Dorsolateral prefrontal cortex (tissue), 122 donors: ENCODE measurements at places on chromosomes 6 and 20.

DNA sequence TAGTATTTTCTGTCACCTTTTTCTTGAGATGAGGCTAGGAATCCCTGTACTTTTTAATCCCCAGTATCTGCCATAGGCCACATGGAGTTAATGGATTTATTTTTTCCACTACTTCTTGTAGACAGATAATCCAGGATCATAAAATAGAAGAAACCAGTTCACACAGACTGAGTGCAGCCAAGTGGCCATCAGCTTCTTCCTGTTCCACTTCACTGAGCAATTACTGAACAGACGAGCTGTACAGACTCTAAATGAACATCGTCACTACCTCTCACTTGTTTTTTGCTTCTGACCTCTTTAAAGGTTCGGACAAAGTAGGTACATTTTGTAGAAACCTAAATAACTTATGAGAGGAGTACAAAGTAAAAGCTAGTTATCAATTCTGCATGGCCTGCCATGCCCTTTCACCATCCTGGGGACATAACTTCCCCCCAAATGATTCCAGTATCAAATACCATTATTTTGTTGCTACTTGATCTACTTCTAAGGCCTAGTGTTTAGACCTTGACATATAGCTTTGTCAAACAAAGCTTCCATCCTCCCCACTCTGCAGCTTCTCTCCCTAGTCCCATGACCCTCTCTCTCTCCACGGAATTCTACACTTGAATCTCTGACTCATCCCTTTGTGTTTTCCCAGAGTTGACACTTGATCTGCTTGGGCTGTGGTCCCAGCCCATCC lies 34.4 kb upstream of the ARHGAP18 start:
- no peak for DNase-seq

- no peak for DNase-seq
These were observed 31.8 kb downstream of the GFOD1 start for GRCh38 chr6:13455552-13455966.

GRCh38 chr6:31701666-31702404 lies 1.3 kb downstream of the ABHD16A start:
- no peak for DNase-seq

- DNase-seq: no peak
These were observed 22.3 kb upstream of the AVP start for GRCh38 chr20:3106658-3107463.

DNA sequence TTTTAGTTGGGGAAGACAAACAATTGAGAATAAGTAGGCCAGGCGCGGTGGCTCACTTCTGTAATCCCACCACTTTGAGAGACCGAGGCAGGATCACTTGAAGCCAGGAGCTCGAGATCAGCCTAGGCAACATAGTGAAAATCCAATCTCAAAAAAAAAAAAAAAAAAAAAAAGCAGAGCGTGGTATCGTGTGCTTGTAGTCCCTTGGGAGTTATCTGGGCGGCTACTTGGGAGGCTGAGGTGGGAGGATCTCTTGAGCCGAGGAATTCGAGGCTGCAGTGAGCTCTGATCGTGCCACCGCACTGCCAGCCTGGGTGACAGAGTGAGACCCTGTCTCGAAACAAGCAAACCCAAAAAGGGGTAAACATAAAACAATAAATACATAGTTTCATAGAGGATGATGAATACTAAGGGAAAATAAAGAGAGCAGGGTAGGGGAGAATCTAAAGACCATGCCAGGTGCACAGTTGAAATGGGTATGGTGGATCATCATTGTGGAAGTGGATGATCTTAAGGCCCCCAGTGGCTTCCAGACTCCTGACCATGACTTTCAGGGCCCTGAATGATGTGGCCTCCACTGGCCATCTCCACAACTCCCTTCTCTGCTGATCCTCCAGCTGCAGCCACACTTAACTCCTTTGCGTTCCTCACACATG lies 947 bp downstream of the POFUT1 start:
- DNase-seq: no peak

- DNase-seq: no peak
These were observed 180.1 kb upstream of the MMS22L start for GRCh38 chr6:97462938-97463598.

GRCh38 chr6:157002774-157003173 lies 225.6 kb downstream of the ARID1B start:
- no peak for DNase-seq
